ENCODE measurements at places on chromosomes 12 and 14. TPM values are rescaled to one million over a fixed set of nuclear protein-coding genes. Genes with fewer than 3 reads are reported as not detected.

Gene BATF
- 149 TPM for total RNA-seq

Gene SIRT4
- 3.0 TPM for total RNA-seq

Gene TAS2R7
- total RNA-seq, result not detected

Gene ATL1
- total RNA-seq, result 0.56 TPM

Gene CLEC6A
- not detected for total RNA-seq

Gene IL23A
- total RNA-seq, result 32.8 TPM

Gene SUOX
- total RNA-seq, result 10.0 TPM

Gene AQP6
- not detected for total RNA-seq

Gene SNRPF
- 36.7 TPM for total RNA-seq

Gene IFNG
- 560 TPM for total RNA-seq

Gene RPS6KL1
- 5.9 TPM for total RNA-seq

Gene TSPAN19
- total RNA-seq, result not detected

Gene DTX3
- total RNA-seq, result 25.7 TPM

Gene OSGEP
- total RNA-seq, result 56.2 TPM

Gene PLEK2
- 0.56 TPM for total RNA-seq

Gene NID2
- 0.61 TPM for total RNA-seq

Gene BEST3
- total RNA-seq, result not detected

Gene DNAI7
- total RNA-seq, result not detected

Gene C14orf39
- not detected for total RNA-seq

Gene ANG
- total RNA-seq, result 1.6 TPM

Gene KLHL33
- not detected for total RNA-seq

Gene ZNF891
- total RNA-seq, result 2.1 TPM

Gene AHNAK2
- total RNA-seq, result 0.07 TPM

Gene DNAJC22
- not detected for total RNA-seq

Gene LRRC10
- not detected for total RNA-seq

Gene PLEKHD1
- total RNA-seq, result 0.12 TPM

Gene MYBPC1
- not detected for total RNA-seq

Gene ZCRB1
- 41.2 TPM for total RNA-seq

Gene TMEM116
- total RNA-seq, result 11.2 TPM

Gene JDP2
- 4.1 TPM for total RNA-seq

Gene DIO3
- total RNA-seq, result not detected

Gene FSCB
- total RNA-seq, result not detected

Gene SIX6
- not detected for total RNA-seq

Gene MYO1H
- not detected for total RNA-seq

Gene CCDC177
- not detected for total RNA-seq

Gene MYH7
- total RNA-seq, result 0.17 TPM

Gene PRR13
- 214 TPM for total RNA-seq

Gene KRT6C
- total RNA-seq, result not detected

Gene CDKN3
- total RNA-seq, result 44.2 TPM

Gene TCL1A
- total RNA-seq, result not detected

Gene MGAT2
- total RNA-seq, result 83.8 TPM

Gene CCDC184
- 0.12 TPM for total RNA-seq

Measured in T-helper 1 cell treated with Interleukin-12 subunit alpha and Interleukin-12 subunit beta and Interleukin-4 antibody, amounts not matched to agents 30 ng/mL and 1 ng/mL, for 36 hours (primary cell).